ENCODE measurements at places on chromosomes 7 and 10.

- no peak for DNase-seq
Measured at GRCh38 chr10:51382181-51382580, 307.9 kb downstream of the PRKG1 start.

DNA sequence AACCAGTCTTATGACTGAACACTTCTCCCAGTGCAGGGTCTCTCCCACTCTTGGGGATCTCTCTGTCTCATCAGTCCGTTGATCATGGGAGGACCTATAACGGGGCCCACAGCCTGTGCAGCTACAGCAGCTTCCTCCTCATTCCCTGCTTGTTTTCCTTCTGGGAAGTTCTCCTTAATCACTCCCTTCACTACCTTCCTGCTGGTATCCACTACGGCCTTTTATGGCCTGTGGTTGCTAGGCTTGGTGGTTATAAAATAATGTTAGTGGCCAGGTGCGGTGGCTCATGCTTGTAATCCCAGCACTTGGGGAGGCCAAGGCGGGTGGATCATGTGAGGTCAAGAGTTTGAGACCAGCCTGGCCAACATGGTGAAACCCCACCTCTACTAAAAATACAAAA is 3.5 kb upstream of the ZNF282 start:
- no peak for DNase-seq

DNA sequence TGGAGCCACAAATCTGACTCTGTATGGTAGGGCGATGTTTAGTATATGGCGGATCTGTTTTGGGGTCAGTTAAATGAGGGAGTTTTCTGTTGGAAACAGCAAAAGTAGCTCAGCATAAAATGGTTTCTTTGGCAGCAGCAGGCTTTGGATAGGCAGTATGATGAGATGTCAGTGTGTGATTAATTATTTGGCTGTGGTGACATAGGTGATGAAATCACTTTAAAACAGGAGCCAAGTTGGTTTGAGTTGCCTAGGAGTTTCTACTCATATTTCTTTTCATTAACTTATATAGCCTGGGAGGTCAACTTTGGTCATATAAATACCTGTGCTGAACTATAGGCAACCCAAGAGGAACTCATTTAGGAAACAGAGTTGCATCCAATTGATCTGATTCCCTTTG is 291.2 kb downstream of the LRMDA start:
- no peak for DNase-seq

- no peak for DNase-seq
Measured at GRCh38 chr10:101778781-101779543, 3.0 kb upstream of the FGF8 start.

GRCh38 chr10:60417901-60418300 is 28.2 kb upstream of the ANK3 start:
- DNase-seq = no peak

GRCh38 chr7:30466266-30466665 is 12.3 kb downstream of the NOD1 start:
- DNase-seq = no peak

GRCh38 chr10:12974078-12974477 is 27.4 kb downstream of the CCDC3 start:
- no peak for DNase-seq

GRCh38 chr7:142835487-142835886 is 19.4 kb upstream of the EPHB6 start:
- DNase-seq = no peak

GRCh38 chr10:79181227-79181626 is 112.5 kb downstream of the ZMIZ1 start:
- DNase-seq = no peak

GRCh38 chr10:4515721-4516120 is 310.3 kb upstream of the AKR1E2 start:
- DNase-seq = no peak

DNA sequence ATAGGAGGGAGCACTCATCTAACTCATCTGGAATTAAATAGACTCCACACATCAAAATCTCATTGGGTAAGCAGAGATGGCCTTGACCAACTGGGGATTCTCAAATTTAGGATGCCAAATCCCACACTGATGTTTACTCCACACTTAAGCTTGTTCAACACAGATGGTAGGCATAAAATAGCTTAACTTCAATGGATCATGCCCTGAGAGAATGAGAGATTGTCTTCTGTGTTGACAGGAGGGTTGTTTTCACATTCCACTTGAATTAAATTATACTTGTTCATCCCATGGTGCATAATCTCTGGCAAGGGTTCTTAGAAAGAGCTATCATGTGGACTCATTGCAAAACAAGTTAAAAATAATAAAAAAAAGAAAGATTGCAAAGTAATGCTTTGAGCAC is 391.4 kb downstream of the PLXDC2 start:
- no peak for DNase-seq

- no peak for DNase-seq
Measured at GRCh38 chr10:44178856-44179255, 206.0 kb downstream of the CXCL12 start.

DNA sequence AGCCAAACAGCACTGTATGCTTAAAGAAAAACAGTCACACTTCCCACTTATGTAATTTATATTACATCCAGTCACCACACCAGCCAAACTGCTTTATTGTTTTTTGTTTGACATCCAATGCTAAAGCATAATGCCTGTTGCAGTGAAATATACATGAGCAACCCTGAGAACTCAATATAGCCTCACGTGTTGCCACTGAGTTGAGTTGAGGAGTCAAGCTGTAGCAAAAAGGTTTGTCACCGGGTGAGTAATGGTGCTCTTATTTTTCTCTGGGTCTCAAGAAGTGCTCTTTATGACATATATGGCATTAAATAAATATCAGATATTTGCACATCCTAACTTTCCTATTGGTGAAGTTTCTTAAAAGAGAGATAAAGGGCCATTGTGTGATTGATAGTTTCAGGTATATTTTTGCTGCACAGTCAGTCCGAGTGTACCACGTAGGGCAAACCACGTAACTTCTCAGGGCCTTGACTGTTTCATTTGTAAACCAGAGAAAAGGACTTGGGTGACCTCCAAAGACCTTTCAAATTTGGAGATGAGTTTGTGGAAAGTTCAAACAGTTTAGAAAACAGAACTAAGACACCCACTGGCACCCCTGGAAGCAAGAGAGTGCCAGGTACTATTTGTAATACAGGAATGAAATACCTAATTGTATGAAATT is 168.5 kb downstream of the CFTR start:
- DNase-seq = no peak

GRCh38 chr10:49837051-49837478 is 74.9 kb upstream of the OGDHL start:
- DNase-seq = no peak

DNA sequence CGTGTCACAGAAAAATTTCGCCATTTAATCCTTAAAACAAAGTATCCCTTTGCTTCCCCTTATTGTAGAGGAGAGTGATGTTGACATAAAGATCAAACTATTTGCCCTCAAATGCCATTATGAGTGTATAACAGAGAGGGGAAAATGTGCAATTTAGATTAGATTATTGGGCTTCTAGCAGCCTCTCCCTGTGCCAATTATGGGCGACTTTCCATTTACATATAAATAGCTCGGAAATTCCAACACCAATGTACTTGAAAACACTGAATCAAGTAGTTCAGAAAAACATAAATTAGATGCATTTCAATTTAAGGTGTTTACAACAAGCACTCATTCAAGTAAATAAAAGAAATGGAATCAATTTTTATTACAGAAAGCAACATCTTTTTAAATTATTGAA is 64.6 kb upstream of the LRRN3 start:
- DNase-seq = no peak

DNA sequence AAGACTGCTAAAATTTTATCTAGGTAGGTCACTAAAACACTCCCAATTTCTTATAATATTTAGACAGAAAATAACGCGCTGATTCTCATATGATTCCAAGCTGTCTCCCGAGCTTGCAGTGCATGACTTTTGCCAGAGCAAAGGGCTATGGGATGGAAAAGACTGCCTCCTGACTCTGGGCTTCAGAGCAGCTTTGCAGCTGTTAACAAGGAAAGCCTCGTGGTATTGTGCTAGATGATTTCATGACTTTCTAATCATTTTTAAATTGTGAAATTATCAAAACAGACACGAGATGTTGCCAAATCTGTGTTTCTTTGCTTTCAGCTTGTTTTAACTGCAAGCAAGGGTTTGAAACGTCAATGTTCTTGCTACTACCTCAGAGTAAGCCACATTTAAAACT is 238.3 kb downstream of the AGMO start:
- DNase-seq = no peak

- DNase-seq = no peak
Measured at GRCh38 chr10:49688261-49688846, 8.9 kb downstream of the C10orf53 start.

- no peak for DNase-seq
Measured at GRCh38 chr10:48667960-48668590, 16.6 kb upstream of the WDFY4 start.

DNA sequence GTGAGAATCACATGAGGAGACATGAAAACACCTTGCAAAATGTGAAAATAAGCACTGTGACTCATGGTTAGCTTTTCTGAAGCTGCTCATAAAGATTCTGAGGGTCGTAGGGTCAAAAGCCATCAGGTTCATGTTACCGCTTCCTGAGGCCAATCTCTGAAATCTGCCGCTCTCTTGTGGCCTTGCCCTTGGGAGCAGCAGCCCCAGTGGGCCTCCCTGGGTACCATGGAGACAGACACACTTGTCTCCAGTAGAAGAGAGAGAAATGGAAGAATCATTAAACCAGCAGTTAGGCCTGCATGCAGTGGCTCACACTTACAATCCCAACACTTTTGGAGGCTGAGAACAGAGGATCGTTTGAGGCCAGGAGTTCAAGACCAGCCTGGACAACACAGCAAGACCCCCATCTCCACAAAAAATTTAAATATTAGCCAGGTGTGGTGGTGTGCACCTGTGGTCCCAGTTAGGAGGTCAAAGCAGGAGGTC is 42.8 kb downstream of the NIPSNAP2 start:
- DNase-seq = no peak

- DNase-seq = no peak
Measured at GRCh38 chr10:43491855-43492254, 54.9 kb downstream of the ZNF487 start.

- DNase-seq = no peak
Measured at GRCh38 chr10:71216751-71217265, 4.4 kb downstream of the UNC5B start.

DNA sequence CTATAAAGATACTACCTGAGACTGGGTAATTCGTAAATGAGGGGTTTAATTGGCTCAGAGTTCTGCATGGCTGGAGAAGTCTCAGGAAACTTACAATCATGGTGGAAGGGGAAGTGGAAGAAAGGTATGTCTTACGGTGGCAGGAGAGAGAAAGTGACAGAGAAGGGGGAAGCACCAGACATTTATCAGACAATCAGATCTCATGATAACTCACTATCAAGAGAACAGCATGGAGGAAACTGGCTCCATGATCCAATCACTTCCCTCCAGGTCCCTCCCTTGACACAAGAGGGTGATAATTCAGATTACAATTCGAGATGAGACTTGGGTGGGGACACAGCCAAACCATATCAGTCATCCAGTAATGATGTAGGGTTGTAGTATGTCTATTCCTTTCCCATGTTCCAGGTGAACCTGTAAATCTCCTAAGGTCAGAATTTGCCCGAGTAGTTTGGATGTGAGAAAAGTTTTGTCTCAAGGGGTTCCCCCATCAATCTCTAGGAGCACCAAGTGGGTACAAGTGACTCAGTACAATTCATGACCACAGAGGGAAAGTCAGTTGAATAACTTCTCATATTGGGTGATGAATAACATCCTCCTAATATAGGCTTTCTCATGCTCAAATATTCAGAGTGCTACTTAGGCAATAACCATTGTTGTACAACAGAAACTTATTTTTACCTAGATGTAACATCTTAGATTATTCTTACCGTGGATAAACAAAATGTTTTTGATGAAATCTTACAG is 39.7 kb upstream of the MTPN start:
- no peak for DNase-seq

DNA sequence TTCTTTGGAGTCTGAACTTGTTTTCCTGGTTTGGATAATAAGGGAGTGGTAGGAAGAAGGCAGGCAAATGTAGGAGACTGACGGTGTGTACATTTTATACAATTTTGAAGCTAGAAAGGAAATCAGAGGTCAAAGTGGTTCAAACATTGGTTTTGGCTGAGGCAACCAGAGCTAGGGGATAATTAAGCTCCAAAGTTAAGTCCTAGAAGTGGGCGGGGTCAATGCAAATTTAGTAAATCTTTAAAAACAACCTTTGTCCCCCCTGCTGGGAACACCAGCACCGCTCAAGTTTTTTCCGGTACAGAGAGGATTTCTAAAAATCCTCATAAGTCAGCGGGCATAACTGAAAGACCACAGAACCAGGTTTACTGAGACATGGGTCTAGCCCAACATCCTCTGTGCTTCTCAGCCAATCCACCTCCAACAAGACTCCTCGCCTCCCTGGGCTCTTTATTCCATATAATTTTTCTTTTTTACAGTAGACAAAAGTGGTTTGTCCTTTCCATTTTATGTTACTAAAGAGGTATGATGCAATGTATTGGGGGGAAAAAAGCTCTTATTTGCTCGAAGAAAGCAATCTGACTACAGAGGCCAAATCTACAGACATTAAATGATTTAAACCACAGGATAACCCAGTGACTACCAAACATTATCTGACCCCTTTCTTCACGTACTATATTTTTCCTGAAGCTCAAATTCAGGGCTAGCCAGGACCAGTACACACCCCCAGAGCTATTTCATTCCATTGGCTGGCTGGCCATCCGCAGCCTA is 1.6 kb downstream of the GLUD1 start:
- peak; percentile 36 for DNase-seq

- no peak for DNase-seq
Measured at GRCh38 chr7:46752881-46753366, 829.0 kb downstream of the TNS3 start.

DNA sequence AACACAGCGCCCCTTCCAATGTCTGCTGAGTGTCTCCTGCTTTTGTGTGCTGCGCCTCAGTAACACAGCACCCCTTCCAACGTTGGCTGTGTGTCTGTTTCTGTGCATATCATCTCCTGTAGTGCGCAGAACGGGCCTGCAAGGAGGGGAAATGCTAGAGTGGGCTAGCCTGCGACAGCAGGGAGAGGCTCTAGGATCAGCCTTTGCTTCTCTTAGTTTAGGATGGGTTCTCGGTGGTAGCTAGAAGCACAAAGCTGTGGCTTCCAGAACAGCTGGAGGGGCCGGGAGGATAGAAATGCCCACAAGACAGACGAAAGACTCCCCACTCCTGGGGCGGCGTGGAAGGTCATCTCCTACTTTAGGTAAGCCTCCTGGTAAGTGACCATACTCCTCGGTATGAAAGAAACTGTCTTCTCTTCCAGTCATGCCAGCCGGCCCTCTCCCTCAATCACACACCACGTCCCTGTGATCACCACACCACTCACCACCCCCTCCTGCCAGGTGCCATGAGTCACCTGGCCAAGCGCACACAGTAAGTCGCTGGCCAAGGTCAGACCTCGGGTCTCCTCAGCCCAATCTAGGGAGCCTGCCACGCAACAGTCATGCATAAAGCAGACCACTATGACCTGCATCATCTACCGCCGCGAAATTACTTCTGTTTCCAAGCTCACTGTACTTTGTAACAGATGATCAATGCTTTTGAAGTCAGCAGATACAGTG is 4.8 kb downstream of the PITRM1 start:
- DNase-seq = no peak

- DNase-seq = no peak
Measured at GRCh38 chr10:91511549-91512330, 101.6 kb downstream of the HECTD2 start.

- DNase-seq = no peak
Measured at GRCh38 chr7:151125470-151125845, 39.2 kb downstream of the AGAP3 start.

Measured in CD8-positive, alpha-beta memory T cell (primary cell).